ENCODE measurements at places on chromosomes 16 and 17. TPM values are rescaled to one million over a fixed set of nuclear protein-coding genes. Genes with fewer than 3 reads are reported as not detected.

The CCDC78 gene
- total RNA-seq, result 2.7 TPM

GRCh38 chr17:4719684-4720221 is 9.3 kb downstream of the ARRB2 start:
- DNase-seq, result no peak

DNA sequence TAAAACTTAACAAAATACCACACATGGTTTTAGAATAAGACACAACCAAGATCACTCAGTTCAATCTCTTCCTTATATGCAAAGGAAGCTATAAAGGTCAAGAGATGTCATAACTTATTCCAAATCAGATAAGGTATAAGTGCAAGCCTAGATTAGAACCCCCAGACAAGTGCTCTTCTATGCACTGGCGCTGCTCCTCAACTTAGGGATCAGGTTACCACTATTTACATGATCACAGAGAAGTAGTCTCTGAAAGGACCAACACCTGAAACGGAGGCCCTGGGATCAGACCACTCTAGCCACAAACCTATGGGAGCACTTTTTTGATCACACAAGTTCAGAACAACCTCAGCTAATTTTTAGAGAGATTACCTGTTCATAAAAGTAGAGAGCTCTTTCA is 16.6 kb downstream of the COPS3 start:
- DNase-seq, result no peak

The SEPTIN12 gene
- total RNA-seq, result not detected

GRCh38 chr17:65537845-65538674 is 23.4 kb downstream of the AXIN2 start:
- no peak for DNase-seq

DNA sequence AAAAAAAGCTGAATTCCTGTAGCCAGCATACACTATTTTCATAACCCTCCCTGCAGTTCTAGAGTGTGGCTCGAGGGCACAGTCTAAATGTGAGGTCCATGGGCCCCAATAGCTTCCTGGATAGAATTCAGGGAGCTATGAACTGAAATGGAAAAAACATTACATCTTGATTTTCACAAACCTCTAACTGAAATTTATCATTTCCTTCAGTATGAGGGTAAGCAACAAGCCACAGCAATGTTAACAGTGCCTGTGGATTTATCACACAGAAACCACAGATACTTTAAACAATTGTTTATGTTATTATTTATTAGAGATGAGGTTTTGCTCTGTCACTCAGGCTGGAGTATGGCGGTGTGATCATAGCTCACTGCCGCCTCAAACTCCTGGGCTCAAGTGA is 18.2 kb downstream of the TMEM92 start:
- no peak for DNase-seq

- no peak for DNase-seq
These were observed 415.3 kb downstream of the KIF2B start for GRCh38 chr17:54237911-54238515.

The PHOSPHO1 gene
- total RNA-seq, result under 0.01 TPM

The KRT36 gene
- not detected for total RNA-seq

DNA sequence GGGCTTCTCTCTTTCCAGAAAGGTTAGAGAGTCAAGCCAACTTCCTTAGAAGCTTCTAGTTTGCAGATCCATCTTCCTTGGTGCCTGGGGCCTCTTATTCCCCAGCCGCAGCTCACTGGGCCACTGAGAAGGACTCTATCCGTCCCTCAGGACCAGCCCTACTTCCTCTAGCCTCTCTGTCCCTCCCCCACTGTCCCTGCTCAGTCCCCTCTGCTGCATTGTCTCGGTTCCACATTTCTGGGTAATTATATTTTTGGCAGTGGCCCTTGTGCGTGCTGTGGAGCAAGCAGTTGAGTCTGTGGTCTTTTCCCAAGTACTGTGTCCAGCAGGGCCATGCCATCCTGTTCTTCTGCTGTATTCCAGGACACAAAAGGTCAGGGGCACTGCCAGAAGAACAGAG is 17.8 kb downstream of the IRX3 start:
- DNase-seq, result no peak

- DNase-seq, result no peak
These were observed 17.5 kb downstream of the KLHL36 start for GRCh38 chr16:84665843-84666242.

The ASGR2 gene
- 0.54 TPM for total RNA-seq

The SLC52A1 gene
- not detected for total RNA-seq

DNA sequence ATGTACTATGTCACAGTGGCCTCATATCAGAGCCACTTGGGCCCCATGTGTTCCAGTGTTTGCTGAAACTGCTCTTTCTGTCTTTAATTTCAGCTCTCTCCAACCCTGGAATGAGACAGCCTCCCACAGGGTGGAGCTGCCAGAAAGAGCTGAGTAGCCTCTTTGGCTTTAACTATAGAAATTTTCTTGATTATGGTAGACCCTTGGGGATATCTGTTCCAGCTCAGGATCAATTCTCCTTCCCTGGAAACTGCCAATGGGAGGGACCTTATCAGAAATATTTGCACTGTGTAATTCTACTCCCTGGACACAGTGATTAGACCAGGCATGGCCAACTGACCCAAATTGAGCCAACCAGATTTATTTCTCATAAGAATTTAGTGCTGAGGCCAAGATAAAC is 39.0 kb upstream of the KDM8 start:
- DNase-seq, result no peak

DNA sequence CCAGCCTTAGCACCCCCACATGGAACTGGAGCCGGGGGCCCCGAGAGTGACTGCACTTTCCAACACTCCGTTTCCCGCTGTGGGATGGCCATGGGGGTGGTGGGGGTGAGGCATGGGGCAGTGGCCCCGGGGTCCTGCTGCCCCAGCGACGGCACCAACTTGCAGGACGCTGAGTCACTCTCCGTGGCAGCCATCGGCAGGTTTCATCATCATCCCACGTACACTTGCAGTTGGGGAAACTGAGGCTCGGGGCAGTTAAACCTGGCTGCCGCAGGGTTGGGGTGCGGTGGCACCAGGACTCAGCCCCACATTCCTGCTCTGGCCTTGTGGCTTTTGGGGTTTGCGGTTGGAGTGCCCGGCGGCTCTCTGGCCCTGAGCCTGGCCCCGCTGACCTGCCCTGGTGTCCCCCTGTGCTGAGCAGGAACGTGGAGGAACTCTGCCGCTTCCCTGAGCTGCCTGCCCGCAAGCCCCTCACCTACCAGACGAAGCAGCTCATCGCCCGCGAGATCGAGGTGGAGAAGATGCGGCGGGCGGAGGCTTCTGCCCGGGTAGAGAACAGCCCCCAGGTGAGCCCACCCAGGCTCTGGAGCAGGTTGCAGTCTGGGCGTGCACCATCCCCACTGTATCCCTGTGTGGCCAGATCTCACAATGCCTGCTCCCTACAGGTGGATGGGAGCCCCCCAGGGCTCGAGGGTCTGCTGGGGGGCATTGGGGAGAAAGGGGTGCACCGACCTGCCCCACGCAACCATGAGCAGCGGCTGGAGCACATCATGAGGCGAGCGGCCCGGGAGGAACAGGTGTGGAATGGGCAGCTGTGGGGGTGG is 4.0 kb downstream of the GNG13 start:
- DNase-seq, result no peak

- DNase-seq, result no peak
These were observed 8.0 kb upstream of the KRTAP2-4 start for GRCh38 chr17:41073676-41074075.

DNA sequence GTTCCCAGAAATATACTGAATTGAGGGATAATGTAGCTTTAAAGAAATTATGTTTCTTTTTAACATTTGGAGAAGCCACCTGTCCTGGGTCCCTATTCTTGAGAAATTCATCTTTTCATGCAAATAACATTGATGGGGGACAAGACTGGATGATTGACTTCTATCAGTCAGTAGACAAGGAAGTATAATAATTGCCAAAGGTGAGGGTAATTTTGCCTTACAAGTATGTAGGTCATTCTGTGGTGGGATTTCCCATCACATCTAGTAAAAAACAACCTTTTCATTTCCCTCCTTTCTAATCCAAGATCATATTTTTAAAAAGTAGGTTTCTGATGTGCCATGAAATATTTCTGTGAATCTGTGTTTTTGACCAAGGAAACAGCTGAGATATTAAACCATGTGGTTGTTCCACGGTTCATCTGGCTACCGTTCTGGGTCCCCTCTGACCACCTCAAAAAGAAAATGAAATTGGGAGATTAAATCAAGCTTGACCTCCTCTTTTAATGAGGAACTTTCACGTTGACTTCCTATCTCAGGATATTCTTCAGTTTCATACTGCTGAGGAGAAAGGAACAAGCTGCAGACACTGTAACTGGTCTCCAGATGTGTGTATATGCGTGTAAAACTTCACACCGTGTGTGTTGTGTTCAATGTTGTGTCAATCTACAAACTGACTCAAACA is 138.6 kb downstream of the MAP2K6 start:
- DNase-seq, result no peak

DNA sequence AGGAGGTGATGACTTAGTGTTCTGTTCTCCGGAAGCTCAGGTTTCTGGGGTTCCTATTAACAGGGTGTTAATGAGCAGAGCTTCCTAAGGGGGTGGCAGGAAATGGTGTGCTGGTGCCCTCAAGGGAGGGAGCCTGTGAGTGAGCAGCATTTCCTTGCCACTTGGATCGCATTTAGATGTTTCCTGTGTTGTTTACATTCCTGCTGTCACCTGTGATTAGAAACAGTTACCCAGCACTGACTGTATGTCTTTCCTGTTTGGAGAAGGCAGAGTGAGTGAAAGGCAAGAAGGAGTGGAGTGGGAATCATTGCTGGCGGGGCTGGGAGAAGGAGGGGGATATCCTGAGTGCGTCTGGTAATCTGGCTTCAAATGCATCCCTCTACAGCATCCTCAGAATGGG is 214.6 kb downstream of the CCDC182 start:
- no peak for DNase-seq

- DNase-seq, result no peak
These were observed 71.4 kb upstream of the ARL4D start for GRCh38 chr17:43327421-43327820.

GRCh38 chr17:82179946-82180475 is 32.6 kb downstream of the CCDC57 start:
- no peak for DNase-seq

DNA sequence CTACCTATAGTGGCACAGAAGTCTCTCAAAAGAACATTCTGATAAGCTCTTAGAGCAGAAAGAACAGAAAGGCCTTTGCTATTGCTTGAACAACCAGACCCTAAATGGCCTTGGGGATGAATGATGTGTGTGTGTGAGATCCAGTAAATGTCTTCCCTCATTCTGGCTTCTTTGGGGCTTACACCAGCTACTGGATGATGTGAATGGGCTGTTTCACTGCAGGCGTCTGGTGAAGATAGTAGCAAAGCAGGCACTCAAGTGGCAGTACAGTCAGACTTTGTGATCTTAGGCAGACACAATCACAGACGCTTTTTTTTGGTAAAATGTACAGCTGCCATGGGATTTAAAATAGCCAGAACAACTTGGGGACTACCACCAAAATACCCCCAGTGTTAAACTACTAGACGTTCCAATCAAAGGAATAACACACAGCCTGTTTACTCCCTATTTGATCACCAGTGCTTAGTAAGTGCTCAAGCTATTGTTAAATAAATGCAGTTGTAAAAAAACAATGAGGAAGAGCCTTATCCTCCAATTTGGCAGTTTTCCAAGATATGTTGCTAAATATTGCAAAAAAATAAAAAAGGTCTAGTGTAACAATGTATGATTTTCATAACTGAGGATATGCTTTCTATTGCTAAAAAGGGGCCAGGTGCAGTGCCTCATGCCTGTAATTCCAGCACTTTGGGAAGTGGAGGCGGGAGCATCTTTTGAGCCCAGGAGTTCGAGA is 17.9 kb downstream of the NDUFAB1 start:
- no peak for DNase-seq

GRCh38 chr16:12558641-12559040 is 245.0 kb downstream of the CPPED1 start:
- DNase-seq, result no peak

GRCh38 chr17:68184816-68185436 is 62.9 kb upstream of the AMZ2 start:
- no peak for DNase-seq
